Activated CD4-positive, alpha-beta T cell treated with anti-CD3 and anti-CD28 coated beads, Interleukin-2, Interleukin-4, amounts not matched to agents 100 ng/mL and 50 ng/mL, durations not matched to agents 16 hours and 8 hours (primary cell): ENCODE measurements at places on chromosomes 16 and 17.
A peak's percentile ranks its signal among the peaks of the same experiment; 100 is the strongest.

DNA sequence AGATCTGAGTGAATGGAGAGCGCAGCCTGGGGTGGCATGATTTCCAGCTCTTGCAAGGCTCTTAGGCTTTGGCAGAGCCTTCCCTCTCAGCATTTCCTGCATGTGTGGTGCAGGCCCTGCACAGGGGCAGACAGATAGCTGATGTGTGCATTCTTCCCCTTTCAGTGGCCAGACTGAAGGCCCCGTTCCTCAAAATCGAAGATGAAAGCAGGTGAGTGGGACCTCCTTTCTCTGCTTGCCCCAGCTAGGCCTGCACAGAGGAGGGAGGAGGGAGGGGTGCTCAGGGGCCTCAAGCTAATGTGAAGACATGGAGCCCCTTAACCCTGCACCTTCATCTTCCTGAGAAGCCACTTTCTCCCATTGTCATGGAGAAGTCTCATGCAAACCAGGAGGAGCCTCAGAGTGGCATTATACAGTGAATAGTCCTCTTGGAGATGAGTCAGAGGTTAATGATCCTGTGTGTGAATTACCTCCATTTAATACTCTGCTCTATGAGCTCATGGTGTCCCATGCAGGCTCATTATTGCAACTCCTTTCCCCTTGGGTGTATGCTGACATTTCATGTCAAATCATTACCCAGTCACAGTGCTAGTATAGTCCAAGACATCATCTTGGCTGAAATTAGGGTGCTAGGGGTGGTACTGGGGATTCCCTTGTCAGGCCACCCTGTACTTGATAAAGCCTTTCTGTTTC lies 20.4 kb upstream of the ADAM11 start:
- DNase-seq: no peak

DNA sequence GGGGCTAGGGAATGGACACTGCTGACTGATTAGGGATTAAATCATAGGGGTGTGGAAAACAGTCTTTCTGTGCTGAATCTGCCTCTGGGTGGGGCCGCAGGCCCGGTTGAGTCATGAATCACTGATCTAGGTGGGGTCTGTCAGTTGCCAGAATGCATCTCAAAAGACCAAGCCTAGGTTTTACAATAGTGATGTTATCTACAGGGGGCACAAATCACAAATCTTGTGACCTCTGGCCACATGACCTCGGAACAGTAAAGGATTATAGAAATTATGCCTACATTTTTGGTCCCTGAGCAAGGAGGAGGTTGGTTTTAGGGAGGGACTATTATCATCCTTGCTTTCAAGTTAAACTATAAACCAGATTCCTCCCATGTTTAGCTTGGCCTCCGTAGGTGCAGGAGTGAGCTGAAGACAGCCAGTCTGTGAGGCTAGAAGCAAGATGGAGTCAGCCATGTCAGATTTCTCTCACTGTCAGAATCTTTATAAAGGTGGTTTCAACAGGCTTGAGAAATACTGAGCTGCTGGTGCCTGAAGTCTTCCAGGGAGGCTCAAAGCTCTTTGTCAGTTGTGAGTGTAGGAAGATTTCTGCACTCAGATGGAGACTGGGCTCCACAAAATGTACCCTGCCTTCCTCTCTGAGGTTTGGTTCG lies 12.9 kb downstream of the GNGT2 start:
- DNase-seq: no peak

- DNase-seq: no peak
Measured at GRCh38 chr16:4828567-4829321, 18.3 kb downstream of the GLYR1 start.

- no peak for DNase-seq
Measured at GRCh38 chr17:41885733-41886132, 20.5 kb upstream of the KLHL11 start.

- DNase-seq: no peak
Measured at GRCh38 chr16:67641779-67642708, 2.9 kb upstream of the CARMIL2 start.

GRCh38 chr16:11666103-11667055 lies 1.9 kb upstream of the SNN start:
- DNase-seq: no peak

- no peak for DNase-seq
Measured at GRCh38 chr17:4584101-4584916, at the start of gene SMTNL2. Gene SMTNL2 (plus strand): TSS chr17:4584529. CDS start chr17:4584606, 77 bp downstream.

DNA sequence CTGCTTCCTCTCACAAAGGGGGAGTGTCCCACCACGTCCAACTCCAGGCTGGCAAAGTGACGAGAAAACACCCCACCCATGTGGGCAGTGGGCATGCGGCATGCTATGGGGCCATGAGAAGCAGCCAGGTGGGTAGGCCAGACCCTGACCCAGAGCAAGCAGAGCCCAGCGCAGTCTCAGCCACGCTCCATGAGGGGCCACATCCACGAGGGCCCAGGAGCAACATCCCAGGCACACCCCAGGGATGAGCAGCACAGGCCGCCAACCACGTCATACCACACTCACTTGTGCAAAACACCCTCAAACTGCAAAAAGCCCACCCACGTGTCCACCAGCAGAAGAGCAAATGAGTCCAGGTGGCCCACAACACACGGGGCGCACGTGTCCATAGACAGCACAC lies 117.0 kb downstream of the ZNF778 start:
- DNase-seq: no peak

DNA sequence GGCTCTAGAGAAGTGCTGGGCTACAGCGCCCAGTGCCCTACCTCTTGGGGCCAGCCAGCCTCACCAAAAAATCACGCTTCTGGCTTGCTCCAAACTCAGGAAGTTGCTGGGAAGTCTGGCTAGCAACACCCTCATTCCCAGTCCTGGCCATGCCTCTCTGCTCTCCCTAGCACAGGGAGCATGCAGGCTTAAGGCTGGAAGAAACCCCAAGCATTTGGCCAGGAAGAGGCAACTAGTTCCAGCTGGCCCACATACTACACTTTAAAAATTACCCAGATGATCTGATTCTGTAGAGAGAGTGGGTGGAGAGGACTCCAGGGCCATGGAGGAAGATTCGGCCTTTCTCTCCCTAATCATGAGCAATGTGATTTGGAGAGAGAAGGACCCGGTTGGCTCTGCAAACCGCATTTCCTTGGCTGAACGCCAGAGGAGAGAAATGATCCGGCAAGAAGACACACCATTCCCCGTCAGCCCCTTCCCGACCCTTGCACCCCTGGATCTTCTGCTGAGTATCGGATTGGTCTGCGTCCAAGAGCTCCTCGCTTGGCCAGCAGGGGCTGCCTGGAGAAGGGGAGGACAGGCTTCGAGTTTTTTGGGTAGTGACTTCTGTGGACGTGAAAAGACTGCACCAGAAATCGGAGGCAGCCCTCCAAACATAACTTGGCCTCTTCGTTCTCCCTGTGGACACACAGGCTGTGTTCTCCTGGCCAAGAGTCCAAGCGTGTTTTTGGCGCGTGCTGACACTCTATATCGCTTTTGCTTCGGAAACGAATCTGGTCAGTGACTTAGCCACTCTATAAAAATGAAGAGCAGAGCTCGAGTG lies 406.3 kb downstream of the WWOX start:
- DNase-seq: no peak

- DNase-seq: peak; percentile 49
Measured at GRCh38 chr17:78745407-78746088, 36.5 kb downstream of the CYTH1 start.

DNA sequence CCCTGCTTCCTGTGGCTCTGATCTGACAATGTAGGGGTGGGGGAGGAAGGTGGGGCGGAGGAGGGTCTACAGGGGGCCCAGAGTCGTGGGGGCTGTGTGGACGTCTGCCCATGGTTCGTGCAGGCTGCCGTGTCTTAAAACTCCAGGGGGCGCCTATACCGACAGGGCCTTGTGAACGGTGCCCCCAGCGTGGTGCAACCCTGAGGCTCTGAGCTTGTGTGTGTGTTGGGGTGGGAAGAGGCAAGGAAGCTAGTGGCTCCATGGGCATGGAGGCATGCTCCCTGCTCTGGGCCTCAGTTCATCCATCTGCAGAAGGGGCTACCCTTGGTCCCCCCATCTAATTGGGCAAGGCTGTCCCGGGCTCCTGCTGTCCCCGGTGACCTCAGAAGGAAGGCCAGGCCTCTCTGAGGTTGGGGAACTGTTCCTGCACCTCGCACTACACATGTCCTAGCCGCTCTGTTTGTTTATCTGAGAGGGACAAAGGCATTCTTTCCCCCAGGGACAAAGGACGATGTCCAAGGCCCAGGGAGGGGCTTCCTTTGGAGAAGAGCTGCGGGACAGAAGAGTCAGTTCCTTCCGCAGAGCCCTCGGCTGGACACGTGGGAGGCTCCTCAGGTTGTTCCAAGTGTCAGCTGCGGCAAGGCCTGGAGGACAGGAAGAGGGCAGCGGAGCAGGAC lies 13.5 kb downstream of the CA4 start:
- no peak for DNase-seq

DNA sequence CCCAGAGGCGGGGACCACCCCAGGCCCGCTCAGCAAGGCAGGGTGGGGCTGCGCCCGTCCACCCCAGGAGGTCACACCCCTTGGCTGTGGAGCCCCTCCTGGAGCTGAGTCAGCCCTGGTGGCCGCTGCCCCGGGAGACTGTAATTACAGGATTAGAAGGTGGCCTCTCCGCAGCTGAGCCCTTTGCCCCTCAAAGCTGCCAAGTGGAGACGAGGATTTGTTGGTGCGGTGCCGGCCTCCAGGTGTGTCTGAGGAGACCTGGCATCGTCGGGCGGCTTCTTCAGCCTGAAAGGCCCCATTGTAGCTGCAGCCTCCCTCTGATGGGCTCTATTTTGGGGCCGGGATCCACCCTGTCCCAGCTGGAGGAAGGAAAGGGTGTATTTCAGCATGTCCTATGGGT lies 22.7 kb upstream of the SPNS2 start:
- DNase-seq: no peak

- peak; percentile 43 for DNase-seq
Measured at GRCh38 chr17:7307686-7308624, 527 bp downstream of the EIF5A start.

GRCh38 chr17:81349397-81350319 lies 45.6 kb upstream of the BAHCC1 start:
- no peak for DNase-seq

DNA sequence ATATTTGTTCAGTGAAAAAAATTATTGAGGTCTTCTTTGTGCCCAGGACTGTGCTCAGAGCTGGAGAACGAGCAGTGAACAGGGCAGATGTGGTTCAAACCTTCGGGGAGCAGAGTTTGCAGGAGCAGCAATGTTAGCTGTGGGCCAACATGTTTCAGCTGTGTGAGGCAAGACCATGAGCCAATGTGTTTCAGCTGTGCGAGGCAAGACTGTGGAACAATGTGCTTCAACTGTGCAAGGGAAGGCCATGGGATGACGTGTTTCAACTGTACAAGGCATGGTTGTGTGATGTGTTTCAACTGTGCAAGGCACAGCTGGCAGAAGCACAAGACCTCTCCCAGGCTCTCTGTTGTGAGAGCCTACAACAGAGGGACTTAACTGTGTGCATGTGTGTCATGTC lies 35.2 kb upstream of the SDK2 start:
- no peak for DNase-seq

DNA sequence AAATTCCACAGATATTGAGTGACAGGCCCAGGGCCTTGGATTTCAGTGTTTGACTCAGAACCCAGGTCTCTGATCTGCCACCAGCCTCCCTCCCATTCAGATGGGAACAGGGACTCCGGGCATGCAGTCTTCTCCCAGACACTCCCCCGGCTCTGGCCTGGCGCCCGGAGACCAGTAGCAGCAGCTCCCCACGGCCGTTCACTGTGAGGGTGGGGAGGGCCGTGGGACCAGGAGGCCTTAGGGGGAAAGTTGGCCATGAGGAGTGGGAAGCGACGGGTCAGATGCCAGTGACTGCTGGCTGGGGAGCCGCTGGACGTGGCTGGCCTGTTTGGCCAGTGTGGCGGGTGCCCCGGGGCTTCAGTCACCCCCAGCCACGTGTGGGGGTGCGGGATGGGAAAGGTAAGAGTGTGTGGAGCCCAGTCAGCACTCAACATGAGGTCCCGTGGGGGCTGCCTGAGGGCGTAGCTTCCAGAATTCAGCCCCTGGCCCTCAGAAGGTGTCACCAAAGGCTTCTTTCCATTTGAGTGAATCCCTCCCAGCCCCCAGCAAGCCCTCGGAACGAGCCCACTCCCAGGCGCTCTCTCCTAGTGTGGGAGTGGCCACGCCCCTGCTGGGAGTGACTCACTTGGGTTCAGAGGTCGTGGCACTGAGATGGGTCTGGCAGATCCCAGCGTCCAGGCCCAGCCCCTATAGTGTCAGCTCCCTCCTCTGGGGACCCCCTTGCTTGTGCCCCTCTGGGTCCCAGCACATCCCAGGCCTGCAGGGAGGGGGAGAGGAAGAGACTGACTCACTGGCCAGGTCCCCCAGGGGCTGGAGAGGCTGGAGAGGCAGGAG lies 309.4 kb downstream of the SEC14L1 start:
- DNase-seq: peak; percentile 76

DNA sequence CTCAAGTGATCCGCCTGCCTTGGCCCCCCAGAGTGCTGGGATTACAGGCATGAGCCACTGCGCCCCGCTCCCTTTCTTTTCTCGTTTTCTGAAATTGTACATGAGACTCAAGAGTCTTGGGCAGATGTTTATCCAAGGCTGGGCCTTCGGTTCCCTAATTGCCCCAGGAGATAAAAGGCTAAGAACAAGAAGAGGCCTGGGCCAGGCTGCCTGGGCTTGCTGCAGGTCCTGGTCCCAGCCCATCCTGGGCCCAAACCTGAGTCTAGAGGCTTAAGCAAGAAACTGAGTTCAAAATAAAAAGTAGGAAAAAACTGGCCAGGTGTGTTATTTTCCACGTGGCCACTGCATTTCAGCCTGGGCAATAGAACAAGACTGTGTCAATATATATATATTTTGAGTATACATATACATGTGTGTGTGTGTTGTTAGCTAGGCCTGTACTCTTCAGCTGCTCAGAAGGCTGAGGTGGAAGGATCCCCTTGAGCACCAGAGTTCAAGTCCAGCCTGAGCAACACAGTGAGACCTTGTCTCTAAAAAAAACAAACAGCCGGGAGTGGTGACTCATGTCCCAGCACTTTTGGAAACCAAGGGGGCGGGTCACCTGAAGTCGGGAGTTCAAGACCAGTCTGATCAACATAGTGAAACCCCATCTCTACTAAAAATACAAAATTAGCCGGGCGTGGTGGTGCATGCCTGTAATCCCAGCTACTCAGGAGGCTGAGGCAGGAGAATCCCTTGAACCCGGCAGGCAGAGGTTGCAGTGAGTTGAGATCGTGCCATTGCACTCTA lies 6.8 kb upstream of the CLUH start:
- no peak for DNase-seq

- DNase-seq: no peak
Measured at GRCh38 chr17:19904924-19905323, 37.2 kb upstream of the ULK2 start.

DNA sequence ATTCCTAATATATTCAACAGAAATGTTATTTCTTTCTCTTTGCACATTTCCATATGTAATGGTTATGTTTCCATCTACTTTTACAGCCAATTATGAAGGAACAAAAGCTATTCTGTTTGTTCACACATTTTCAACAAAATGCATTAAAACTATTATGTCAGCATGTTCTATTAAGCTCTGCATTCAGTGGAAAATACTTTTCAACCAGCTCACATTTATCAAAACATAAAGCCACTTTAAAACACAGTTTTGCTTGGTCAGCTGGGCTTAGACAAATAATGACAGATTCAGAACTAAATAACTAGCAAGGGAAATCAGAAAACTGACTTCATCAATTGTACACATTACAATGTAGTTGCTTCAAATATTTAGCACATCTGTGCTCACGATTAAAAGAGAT lies 6.9 kb downstream of the SALL1 start:
- no peak for DNase-seq

- DNase-seq: peak; percentile 93
Measured at GRCh38 chr16:3129137-3130131, 5.4 kb upstream of the ZNF213 start.

GRCh38 chr17:2849327-2849670 lies 53.1 kb downstream of the RAP1GAP2 start:
- DNase-seq: no peak
